ENCODE measurements at places on chromosomes 13 and 19. TPM values are rescaled to one million over a fixed set of nuclear protein-coding genes. Genes with fewer than 3 reads are reported as not detected.

ZNF345 gene
- 3.8 TPM for total RNA-seq

RNU6-9 gene
- not detected for total RNA-seq

ZNF554 gene
- 8.8 TPM for total RNA-seq

- H3K4me3 ChIP-seq: no peak overlapping the region
- H3K27me3 ChIP-seq: no peaks in the 10 kb centered on the region
- no peak for DNase-seq
- peak overlapping the region; percentile 8 for H3K27ac ChIP-seq
- H3K36me3 ChIP-seq: no peaks in the 10 kb centered on the region
Measured at GRCh38 chr13:95276037-95276505, 25.2 kb downstream of the ABCC4 start.

GRCh38 chr19:944171-944567 lies 18.3 kb downstream of the ARID3A start:
- H3K4me3 ChIP-seq: no peak overlapping the region
- no peaks in the 10 kb centered on the region for H3K4me1 ChIP-seq
- no peak overlapping the region for H3K27ac ChIP-seq
- DNase-seq: no peak
- H3K36me3 ChIP-seq: peaks cover 15% of the 10 kb centered on the region

- no peaks in the 10 kb centered on the region for H3K4me1 ChIP-seq
- no peak overlapping the region for H3K27ac ChIP-seq
- no peak for DNase-seq
- H3K36me3 ChIP-seq: no peaks in the 10 kb centered on the region
Measured at GRCh38 chr13:86298725-86299124, 499.5 kb upstream of the SLITRK6 start.

- peak; percentile 59 for DNase-seq
- peaks cover 5% of the 10 kb centered on the region for H3K36me3 ChIP-seq
- H3K27me3 ChIP-seq: no peaks in the 10 kb centered on the region
- H3K27ac ChIP-seq: peak overlapping the region; percentile 74
- H3K4me3 ChIP-seq: no peak overlapping the region
- H3K4me1 ChIP-seq: peaks cover 49% of the 10 kb centered on the region
Measured at GRCh38 chr13:98821372-98822224, 69.1 kb upstream of the SLC15A1 start.
